Stimulated activated CD8-positive, alpha-beta memory T cell treated with anti-CD3 and anti-CD28 coated beads, Interleukin-2, amount 100 ng/mL, for 1 hour (primary cell): ENCODE measurements at places on chromosomes 5 and 9.

DNA sequence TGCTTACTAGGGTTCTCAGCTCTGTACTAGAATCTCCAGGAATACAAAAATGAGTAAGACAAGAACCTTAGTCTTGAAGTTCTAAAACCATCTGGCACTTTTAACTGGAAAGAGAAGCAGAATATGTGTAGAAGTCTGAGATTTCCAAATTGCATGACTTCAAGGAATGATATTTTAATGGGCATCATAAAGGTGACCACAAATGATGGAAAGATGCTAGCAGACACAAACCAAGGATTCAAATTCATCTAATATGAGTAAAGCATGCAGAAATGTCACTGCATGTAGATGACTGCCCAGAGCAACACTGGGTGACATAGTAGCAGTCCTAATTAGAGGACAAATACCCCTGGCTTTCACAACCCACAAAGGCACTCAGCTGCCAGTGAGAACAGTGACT lies 117.2 kb downstream of the RPS23 start:
- no peak for DNase-seq

DNA sequence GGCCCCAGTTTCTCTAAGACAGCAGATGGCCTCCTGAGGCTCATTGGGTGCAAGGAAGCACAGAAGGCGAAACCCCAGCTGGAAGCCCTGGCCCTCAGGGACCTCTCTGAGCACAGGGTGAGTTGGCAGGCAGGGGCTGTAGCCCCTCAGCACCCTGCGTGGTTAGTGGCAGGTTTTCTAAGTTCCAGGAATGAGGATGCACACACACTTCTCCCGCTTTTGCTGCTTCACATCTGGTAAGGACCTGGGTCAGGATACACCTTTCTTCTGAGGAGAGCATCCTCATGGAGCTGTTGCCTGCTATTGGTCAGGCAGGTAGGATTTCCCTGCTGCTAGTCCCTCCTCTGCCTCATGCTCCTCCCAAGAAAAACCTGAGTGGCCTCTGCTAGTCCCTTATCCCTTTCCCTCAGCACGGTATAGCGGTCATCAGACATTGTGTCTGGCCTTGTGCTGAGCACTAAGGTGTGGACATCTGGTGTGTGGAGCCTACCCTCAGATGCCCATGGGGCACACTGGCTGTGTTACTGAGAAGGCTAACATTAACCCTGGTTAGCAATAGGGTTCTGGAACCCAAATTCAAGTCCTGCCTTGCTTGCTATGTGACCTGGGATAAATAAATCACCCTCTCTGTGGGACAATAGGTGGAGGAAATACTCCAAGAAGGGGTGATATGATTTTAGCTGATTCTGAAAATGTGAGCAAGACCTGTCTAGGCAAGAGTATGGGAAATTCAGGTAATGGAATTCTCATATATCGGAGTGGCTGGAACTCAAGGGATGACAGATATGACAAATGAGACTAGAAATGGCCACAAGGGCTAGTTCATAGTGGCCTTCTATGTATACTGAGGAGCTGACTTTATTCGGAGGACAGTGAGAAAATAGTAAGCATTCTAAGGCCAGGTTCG lies 1.6 kb downstream of the SLC22A4 start:
- DNase-seq: no peak

DNA sequence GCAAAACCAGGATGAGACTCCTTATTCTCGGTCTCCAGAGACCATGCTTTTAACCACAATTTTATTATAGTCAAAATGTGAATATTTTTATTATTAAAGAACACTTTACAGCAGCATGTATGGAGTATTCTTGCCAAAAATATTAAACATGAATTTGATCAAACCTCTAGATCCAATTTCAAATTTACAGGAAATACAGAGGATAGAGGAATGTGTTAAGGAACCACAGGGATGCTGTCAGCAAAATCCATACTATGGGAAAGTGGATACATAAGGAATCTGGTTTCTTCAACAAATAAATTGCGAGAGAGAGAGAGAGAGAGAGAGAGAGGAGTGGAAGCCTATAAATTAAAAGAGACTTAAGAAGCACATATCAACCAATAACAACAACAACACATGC lies 348.2 kb upstream of the NUDT12 start:
- no peak for DNase-seq

DNA sequence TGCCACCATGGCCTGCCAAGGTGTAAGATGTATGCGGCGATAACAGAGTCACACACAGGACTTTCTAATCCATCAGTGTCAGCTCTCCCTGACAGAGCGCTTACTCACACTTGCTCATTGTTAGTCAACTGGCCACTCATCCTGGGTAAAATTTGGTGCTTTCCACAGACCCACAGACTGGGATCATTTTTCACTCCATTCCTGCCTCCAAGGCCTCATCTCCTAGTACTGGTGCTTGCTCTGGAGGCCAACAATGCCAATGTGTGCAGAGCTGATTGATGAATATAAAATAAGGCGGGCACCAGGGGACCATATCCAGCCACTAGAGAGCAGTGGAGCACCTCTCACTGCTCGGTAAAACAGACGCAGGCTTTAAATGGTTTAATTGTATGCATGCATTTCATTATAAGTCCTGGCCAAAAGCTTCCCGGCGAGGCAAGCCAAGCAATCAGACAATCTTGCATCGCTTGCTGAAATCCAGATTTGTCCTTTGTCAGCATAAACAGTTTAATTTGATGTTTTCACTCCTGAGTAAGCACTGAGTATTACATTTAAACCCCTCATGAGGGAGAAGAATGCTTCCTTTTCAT lies 22.3 kb downstream of the PSMB7 start:
- no peak for DNase-seq

- no peak for DNase-seq
Observed at GRCh38 chr5:134975078-134975715, 7.5 kb downstream of the CATSPER3 start.

GRCh38 chr5:126015235-126016181 lies 407.7 kb upstream of the GRAMD2B start:
- no peak for DNase-seq

DNA sequence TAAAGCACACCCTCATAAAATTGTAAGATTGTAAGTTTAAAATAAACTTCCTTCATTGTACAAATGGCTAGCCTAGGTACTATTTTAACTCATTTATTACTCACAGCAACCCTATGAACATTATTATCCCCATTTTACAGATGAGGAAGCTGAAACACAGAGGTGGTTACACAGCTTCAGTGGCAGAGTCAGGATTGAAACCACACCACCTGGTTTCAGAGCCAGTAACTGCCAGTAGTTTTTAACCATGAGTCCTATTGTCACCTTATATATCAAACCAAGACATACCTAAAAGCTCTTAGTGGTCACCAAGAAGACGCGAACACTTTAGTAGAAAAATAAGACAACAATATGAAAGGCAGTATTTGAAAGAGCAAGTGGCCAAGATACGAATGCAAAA lies 16.1 kb downstream of the SH3GL2 start:
- DNase-seq: no peak
